ENCODE measurements at places on chromosomes 5 and 9.
A peak's percentile ranks its signal among the peaks of the same experiment; 100 is the strongest.

- DNase-seq = no peak
These were observed 402.9 kb upstream of the TYRP1 start for GRCh38 chr9:12290166-12290869.

DNA sequence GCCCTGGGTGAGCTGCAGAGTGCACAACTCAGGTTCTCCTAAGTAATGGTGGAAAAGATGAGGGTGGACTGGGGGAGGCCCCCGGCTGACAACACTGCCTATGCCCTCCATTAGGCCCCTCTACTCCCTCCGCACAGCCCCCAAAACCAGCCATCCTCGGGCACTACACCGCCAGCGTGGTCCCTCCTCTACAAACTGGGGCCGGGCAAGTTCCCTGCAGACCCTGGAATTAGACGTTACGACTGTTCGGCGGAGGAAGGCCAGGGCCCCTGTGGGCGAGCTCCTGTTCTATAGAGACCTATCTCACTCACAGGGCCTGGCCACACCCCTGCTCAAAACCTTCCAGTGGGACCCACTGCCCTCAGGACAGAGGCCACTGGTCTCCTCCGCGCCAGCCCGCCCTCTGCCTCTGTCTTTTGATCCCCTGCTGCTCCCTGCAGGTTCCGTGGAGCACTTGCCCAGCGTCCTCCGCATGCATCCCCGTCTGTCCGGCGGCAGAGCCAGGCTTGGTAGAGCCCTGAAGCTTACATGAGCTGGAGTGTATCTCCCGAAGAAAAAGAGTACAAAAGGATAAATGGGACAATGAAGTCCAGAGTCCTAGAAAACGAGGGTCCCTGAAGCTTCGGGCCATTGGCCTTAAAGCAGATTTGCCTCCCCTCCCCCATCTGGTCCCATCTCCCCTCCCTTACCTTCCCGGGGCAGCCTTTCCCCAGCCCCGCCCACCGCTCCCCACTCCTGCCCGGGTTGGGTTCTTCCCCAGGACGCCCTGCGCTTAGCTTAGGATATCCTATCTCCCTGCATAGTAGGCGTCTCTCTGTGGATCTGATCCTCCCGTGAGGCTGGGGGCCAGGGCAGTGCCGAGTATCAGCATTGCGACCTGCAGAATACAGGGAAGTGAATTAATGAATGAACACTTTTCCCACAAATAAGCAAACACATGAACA lies 71.3 kb downstream of the HRH2 start:
- peak; percentile 12 for DNase-seq

GRCh38 chr5:6907320-6907918 lies 194.2 kb downstream of the TENT4A start:
- DNase-seq = no peak

DNA sequence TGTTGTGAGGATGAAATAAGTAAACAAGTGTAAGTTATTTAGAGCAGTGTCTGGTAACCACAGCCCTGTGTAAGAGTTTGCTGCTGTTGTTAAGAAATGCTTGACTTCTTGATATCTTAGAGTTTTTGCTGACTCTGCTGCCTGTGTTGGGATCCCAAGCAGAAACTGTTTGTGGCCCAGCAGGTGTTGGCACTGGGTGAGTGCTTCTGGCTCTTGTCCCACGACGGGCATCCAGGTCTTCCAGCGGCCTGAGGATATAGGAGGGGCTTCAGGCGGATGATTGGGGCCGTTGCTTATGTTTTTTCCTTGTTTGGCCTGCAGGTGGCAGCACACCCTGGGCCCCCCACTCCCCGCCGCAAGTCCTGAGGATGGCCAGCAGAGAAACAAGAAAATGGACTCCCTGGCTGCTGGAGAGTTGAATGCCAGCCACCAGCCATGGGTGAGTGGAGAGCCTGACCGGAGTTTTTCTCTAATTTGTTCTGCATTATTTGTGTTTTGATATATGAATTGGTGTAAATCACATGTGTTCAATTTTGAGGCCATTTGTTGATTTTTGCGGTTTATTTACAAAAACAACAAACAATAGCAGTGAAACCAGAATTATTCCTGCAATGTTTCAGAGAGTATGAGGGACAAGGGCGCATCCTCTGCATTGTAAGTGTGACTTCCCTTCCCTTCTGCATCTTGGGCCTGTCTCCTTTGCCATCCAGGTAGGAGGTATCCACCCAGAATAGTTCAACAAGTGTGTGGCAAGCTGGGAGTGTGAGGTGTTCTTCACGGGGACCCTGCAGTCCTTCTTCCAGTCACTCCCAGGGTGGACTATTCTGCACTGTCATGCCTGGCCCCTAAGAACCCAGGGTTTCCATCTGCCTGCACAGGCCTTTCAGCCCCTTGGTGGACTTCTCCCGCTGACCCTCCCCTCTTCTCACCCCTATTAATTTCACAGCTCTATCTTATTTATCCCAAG lies 50.3 kb downstream of the SLC22A5 start:
- peak; percentile 91 for DNase-seq

GRCh38 chr9:113454914-113455761 lies 8.4 kb upstream of the RGS3 start:
- DNase-seq = peak; percentile 95

DNA sequence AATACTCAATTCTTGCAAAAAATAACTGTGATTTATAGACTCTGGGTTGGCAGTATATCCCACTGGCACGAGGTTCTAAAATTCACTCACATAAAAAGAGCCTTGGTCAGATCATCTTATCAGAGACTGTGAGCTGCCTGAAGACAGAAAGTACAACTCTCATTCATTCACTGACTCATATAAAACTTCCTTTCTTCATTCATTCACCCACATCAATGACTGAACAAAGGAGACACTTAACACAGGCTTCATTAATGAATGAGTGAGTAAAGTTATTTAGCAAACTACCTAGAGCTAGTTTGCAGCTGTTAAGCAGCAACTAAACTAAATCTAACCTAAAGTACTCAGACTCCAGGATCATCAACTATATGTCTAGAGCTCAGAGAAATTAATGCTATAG lies 214.7 kb downstream of the DENND1A start:
- no peak for DNase-seq

DNA sequence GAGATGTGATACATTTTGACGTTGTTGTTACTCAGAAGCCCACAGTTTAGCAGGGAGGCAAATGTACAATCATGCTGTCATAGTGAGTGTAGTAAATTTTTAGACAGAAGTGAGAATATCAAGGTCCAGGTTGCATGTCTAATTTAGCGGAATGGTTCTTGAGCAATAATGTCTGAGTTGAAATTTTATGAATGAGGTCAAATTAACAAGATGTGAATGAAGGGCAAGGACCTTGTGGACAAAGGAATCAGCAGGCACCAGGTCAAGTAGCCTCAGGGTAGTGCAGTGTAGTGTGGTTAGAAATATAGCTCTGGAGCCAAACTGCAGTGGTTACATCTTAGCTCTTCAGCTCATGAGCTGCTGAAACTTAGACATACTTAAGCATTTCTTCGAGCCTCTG lies 36.2 kb downstream of the TNFSF8 start:
- DNase-seq = no peak

DNA sequence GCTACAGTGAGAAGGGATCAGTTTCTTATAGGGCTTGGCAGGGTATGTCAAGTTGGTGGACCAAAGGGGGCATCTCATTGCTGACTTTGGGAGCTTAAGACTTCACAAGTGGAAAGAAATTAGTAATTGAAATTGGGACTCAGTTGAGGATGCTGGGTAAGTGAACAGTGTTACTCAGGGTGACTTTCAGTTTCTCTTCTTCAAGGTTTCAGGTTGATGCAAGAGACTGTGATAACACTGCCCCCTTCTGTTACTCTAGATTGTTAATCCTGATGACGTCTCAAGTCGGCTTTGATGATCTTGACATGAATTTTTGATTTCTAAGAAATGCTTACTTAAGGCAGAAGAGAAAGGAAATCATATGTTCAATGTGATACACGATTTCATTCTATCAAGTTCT lies 21.3 kb downstream of the KCTD16 start:
- DNase-seq = peak; percentile 90

DNA sequence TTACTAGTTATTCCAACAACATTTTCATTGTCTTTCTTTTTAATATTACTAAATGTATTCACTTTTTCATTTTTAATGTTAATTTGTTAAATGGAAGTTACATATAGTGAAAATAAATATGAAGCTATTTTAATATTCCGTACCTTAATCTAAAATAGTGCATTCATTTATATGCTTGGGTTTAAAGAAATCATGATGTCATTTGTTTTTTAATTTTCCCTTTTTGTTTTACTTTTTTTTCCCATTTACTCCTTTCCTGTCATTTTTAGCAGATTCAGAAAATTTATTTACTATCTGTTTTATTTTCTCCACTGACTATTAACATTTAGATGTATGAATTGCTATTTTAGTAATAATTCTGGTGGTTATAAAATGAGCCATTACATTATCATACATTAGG lies 183.0 kb upstream of the CDH9 start:
- no peak for DNase-seq

- no peak for DNase-seq
These were observed 49.4 kb upstream of the COL5A1 start for GRCh38 chr9:134592018-134592818.

DNA sequence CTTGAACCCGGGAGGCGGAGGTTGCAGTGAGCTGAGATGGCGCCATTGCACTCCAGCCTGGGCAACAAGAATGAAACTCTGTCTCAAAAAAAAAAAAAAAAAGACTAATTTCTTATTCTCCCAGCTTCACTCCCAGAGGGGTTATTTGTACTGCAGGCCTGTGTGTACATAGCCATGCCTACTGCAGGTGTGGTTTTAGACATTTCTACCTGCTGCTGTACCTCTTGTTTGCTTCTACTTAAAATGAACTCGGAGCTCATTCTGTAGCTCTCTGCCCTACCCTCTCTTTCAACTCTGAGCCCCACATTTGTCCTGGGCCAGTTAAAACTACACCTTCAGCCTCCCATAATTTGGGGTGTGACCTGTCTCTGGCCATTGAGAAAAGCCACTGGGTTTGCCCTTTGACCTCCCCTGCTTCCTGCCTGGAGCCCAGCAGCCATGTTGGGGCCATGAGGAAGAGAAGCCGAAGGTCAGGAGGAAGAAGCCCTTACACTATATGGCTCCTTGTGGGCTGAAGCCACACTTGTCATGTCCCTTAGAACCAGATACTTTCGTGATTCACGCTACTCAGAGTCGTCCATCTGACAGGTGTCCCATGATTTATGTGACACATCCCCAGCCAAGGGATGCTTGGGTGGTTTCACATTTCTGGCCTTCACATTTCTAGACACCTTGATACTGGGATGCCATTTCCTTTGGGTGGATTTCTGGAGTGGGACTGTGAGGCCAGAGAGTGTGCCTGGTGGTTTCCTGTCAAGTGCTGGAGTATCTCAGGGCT lies 9.4 kb upstream of the CARD19 start:
- DNase-seq = no peak

GRCh38 chr9:133951265-133951664 lies 40.9 kb downstream of the VAV2 start:
- DNase-seq = no peak

GRCh38 chr9:109441296-109441695 lies 56.8 kb downstream of the PTPN3 start:
- DNase-seq = peak; percentile 17

GRCh38 chr5:40437452-40437861 lies 242.3 kb upstream of the PTGER4 start:
- peak; percentile 33 for DNase-seq

- peak; percentile 46 for DNase-seq
These were observed 244.0 kb downstream of the ARHGAP26 start for GRCh38 chr5:143014017-143014651.

GRCh38 chr5:149988126-149988525 lies 12.3 kb downstream of the TIGD6 start:
- no peak for DNase-seq

- DNase-seq = peak; percentile 62
These were observed 53.1 kb upstream of the ERBIN start for GRCh38 chr5:65873181-65873750.

GRCh38 chr5:81552852-81553566 lies 159.1 kb upstream of the ACOT12 start:
- peak; percentile 85 for DNase-seq

DNA sequence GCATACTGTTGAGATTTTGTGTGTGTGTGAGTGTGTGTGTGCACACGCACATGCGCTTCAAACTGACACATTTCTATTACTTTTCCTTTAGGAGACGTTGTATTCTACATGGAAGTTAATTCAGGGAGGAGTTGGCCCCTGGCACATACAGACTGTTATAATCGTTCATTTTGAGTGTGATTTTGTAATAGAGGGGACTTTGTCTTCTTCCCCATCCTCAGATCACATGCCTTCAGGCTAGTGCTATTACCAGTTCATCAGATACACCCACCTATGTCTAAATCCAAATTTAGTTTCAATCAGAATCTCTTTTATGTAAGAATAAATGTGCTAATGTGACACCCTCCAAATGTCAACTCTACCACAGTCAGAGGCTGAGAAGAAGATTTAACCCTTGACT lies 90.2 kb downstream of the FBXO4 start:
- DNase-seq = no peak

Data from dermis blood vessel endothelial cell (primary cell).